ENCODE measurements at places on chromosomes 5 and 9.

GRCh38 chr5:176719113-176719739 is 71.9 kb downstream of the TSPAN17 start:
- DNase-seq: no peak

DNA sequence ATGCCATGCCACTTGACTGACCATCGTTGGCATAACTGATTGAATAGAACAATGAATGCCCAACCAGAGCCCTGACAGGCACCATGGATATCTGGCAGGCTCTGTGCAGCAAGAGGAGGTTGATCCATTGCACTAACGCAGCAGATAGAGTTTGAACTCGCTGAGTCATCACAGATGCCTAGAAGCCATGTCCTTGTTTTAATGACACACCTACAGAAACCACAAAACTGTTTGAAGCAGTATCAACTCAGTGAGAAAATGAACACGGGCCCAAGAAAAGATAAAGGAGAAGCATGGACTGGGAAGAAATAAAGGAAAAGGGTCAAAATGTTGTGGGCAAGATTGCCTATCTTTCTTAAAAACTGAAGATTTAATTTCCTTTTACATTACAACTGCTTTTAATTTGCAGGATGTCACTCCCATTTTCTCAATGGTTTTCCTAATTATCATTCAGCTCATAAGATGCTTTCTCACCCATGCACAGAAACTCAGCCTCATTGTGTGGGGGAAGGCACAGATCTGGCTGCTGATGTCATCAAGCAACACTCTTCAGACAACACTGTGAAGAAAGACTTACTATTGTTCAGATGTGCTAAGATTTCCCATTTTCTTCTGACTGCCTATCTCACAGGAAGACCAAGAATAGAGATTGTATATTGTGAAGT is 129.0 kb downstream of the PIK3R1 start:
- no peak for DNase-seq

- DNase-seq: peak; percentile 23
These were observed 227.8 kb upstream of the CDH9 start for GRCh38 chr5:27266184-27266583.

- DNase-seq: no peak
These were observed 466.4 kb downstream of the ZNF608 start for GRCh38 chr5:124280079-124280478.

- no peak for DNase-seq
These were observed 23.3 kb downstream of the SKIC3 start for GRCh38 chr5:95531491-95531890.

DNA sequence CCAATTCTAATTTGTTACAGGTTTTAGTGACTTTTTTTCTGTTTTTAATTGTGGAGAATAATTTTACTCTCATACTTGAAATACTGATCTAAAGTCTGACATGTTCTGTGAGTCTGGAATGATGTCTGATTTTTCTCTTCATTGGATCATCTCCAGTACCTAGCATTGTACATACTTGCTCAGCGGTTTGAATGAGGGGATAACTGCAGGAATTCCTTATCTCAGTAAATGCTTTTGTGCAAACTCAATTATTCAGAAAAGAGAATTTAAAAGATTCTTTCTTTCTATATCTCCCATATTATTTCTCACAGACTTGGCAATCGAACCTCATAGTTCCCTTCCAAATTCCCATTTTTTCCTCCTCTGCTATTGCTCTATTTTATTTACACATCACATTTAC is 397.9 kb upstream of the SGCD start:
- no peak for DNase-seq

GRCh38 chr9:31119890-31120454 is 1264.5 kb upstream of the ACO1 start:
- DNase-seq: no peak

DNA sequence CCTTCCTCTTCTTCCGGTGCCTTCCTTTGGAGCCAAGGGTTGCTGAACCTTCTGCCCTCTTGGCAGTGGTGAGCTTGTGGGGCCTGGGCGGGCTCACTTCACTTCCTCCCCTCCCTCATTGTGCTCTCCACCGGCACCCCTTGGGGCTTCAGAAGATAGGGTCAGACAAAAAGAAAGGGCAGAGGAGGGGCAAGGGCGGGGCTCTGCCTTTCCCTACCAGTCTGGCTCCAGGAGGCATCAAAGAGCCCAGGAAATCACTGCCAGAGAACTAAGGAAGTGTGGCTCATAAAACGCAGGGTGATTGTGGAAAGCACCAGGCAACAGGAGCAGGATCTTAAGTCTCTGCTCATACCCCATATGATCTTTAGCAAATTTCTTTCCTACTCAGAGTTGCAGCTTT is 34.8 kb downstream of the ACOT12 start:
- DNase-seq: no peak

- no peak for DNase-seq
These were observed 25.6 kb downstream of the CEP78 start for GRCh38 chr9:78261403-78262001.

- no peak for DNase-seq
These were observed 42.7 kb downstream of the CAMK2A start for GRCh38 chr5:150246835-150247234.

- DNase-seq: no peak
These were observed 53.5 kb upstream of the GRIN3A start for GRCh38 chr9:101791938-101792337.

DNA sequence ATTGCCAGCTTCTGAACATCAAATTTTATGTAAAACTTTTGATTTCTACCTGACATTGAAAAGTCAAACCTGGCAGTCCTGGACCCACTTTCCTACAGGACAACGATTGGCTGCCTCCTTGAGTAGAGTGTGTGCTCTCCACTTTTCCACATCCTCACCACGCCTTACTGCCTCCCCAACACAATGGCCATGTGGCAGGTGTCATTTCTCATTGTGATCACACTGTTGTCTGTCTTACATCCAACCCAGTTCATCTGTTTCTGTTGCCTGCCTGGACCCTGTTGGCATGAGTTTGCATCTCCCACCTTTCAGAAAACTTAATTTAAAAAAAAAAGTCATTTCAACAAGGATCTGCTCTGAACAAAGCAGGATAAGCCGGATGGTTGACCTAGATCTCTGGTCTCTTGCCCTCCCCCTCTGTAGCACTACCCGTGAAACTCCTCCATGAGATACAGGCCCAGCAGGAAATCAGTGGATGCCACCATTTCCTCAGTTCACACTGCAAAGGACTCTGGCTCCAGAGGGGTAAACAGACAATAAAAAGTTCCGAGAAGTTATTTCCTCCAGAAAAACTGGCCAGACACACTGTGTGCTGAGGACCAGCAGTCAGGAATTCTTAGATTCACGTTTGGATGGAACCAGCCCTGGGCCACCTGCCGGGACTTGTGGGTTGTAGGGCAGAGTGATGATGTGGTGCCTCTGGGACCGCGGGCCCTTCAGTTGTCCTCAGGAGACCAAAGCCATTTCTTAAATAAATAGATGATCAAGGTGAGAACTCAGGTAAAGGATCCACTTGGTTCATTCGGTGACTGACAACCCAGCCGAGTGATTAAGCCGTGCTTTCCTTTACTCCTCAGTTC is 48.6 kb downstream of the AMBP start:
- no peak for DNase-seq

DNA sequence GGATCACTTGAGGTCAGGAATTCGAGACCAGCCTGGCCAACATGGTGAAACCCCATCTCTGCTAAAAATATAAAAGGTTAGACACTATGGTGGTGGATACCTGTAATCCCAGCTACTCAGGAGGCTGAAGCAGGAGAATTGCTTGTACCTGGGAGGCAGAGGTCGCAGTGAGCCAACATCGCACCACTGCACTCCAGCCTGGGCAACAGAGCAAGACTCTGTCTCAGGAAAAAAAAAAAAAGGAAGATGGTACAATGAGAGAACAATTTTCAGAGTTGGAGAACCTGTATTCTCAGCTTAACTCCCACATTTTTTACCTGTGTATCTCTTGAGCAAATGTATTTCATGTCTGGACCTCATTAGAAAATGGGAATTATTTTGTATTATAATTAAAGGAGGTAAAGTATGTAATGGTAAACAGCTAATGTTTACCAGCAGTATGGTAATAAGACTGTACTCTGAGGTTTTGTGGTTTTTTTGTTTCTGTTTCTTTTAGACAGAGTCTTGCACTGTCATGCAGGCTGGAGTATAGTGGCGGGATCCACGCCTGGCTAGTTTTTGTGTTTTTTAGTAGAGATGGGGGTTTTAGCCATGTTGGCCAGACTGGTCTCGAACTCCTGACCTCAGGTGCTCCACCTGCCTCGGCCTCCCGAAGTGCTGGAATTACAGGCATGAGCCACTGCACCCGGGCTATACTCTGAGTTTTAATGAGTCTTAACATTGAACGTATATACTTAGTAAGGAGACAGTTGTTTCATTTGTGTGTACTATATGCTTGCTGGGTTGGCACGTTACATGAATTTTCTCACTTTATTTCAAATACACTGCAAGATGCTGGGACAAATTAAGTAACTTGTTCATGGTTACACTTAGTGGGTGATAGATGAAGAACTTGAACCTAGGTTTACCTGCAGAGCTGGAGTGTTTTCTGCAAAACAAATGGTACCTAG is 16.2 kb downstream of the UHRF2 start:
- DNase-seq: no peak

DNA sequence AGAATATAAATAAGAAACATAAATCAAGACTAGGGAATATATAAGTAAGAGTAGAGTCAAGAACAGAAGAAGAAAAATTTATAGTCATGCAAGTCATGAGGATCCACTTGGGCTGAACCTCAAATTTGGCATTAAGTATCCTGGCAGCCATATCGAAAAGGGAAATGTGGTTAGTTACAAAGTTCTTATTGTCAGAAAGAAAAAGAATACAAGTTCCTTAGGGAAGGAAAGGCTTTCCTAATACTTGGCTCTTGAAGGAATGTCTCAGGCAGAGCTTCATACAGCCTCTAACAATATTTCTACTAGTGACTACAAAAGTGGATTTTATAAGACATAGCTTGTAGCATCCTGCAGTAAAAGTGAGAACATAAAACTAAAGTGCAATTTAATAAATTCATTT is 45.4 kb downstream of the TMEM252 start:
- no peak for DNase-seq

- DNase-seq: no peak
These were observed 48.3 kb downstream of the EHMT1 start for GRCh38 chr9:137666955-137667670.

DNA sequence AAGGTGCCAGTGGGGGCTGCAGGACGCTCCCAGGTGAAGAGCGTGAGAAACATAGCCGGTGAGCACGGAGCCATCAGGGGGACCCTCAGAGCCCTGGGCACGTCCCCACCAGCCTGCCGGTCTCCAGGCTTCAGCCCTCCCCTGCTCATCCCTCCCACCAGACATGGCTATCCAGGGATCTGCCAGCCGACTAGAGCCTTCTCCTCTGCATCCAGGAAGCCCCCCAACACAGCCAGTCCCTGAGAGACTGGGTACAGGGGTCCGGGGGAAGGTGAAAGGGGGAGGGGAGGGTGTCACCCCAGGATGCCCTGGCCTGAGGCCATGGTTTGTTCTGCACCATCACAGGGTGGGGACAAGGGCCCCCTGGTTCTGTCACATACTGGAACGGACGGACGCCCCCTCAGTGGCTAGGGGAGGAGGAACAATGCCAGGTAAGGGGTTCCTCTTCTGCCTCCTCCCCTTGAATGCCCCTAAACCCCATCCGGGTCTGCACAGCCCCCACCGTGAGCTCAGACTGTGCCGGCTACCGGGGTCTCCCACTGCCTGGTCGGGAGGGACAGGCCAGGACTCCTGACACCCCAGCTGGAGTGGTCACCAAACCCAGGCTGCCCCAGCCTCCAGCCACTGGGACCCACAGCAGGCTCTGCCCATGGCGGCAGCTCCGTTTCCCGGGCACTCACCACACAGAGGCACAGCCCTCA is 34.3 kb downstream of the NACC2 start:
- no peak for DNase-seq

GRCh38 chr9:703392-703791 is 138.1 kb upstream of the DMRT1 start:
- DNase-seq: no peak

- DNase-seq: no peak
These were observed 3.6 kb upstream of the TRIM41 start for GRCh38 chr5:181219262-181220177.

DNA sequence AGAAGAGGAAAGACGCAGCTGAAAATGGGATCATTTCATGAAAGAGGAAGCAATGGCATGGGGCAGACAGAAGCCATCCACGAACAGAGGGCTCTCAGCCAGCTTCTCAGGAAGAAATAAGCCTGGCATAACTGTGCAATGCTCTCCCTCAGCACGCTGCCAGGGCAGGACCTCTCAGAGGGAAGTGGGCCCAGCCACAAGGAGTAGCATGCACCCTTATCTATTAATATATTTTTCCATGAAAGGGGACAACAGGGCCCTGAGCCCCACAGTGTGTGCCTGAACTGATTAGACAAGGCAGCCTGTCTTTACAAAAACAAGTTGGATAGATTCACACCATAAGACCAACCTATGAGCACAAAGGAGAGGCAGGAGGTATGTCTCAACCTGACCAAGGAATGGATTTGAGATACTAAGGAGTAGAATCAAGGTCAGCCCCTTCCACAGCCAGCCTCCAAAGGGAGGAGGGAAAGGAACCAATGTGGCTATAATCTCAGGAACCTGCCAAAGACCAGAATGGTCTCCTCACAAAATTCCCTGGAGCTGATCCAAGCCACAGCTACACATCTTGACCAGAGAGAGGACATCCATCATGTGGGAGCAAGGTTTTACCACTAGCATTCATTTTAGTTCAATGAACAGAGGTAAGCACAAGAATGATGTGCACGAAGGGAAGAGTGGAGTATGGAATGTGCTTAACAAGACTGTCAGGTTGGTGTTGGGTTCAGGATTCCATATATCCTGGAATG is 154.8 kb downstream of the SIL1 start:
- DNase-seq: no peak

GRCh38 chr9:115006660-115007059 is 76.3 kb upstream of the TNFSF8 start:
- peak; percentile 44 for DNase-seq

DNA sequence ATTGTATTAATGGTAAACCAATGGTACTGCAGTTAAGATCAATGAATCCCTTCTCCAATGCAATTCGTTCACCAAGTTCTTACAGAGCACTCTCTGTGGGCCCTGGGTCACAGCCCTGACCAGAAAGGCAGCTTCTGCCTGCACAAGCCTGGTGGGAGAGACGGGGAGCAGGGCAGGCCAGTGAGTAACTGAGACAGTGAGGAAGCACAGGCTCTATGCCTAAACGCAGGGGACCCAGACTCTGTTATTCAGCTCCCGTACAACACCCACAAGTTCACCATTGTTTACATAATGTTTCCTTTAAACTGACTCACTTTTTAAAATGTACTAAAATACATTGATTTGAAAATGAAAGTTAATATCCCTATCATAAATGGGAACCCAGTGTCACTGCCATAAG is 40.5 kb upstream of the CTSL start:
- no peak for DNase-seq

- DNase-seq: no peak
These were observed 96.9 kb downstream of the FBN2 start for GRCh38 chr5:128441165-128441564.

GRCh38 chr5:18048449-18048848 is 414.2 kb downstream of the TAF11L14 start:
- no peak for DNase-seq

All from fibroblast of skin of left biceps (primary cell).